GM23248 (cell line): ENCODE measurements at places on chromosomes 6 and 20.

GRCh38 chr6:79372757-79373156 lies 138.3 kb upstream of the HMGN3 start:
- DNase-seq, result no peak

GRCh38 chr6:35402136-35402855 lies 49.8 kb upstream of the FANCE start:
- DNase-seq, result no peak

- DNase-seq, result no peak
Observed at GRCh38 chr6:74467533-74468215, 738.2 kb downstream of the COL12A1 start.

DNA sequence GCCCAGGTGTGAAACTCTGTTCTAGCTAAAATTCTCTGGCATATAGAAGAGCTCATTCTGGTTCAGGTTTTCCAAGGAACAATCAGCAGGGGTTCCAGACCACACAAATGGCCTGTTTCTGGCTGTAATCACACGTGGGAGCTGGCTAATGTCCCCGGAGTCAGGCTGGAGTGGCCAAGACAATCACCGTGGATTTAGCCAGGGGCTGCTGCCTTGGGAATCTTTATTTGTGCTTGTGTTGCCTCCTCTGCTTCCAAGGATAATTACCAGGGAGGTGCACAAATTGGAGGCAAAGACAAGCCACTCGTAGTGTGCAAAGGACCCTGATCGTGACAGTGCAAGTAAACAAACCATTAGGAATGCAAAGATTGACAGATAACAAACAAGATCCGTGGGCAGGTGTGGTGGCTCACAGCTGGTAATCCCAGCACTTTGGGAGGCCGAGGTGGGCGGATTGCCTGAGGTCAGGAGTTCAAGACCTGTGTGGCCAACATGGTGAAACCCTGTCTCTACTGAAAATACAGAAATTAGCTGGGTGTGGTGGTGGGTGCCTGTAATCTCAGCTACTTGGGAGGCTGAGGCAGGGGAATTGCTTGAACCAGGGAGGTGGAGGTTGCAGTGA lies 77.3 kb downstream of the KCNB1 start:
- DNase-seq, result no peak

DNA sequence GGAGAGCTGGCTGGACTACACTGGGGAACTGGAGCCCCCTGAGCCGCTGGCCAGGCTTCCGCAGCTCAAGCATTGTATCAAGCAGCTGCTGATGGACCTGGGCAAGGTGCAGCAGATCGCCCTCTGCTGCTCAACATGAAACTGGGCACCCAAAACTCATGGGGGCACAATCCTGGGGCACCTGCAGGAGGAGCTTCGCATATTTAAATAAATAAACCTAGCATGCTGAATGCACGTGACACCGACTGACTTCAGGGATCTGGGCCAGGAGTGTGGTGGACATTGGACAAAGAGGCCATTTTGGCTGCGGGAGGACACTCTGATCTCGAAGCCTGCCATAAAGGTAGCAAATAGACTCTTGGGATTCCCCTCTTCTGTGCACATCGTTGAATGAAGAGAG lies 6.8 kb downstream of the SCAND1 start:
- DNase-seq, result peak; percentile 45

DNA sequence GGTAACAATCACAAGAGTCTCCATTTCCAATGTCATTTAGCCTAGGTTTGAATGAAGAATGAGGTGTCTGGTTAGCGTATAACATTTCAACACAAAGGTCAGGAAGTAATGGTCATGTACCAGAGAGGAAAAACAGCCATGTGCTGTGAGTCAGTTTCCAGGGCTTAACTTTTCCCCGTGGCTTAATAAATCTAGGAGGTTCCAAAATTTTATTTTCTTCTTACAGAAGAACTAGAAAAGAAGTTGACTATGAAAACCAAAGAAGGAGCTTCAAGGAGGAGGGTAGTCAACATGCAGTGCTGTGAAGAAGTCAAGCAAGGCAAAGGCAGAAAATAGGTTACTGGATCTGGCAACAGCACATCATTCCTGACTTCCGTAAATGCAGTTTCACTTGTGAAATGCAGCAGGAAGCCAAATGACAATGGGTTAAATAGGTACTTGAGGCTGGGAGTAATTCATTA lies 8.4 kb upstream of the GABRR2 start:
- DNase-seq, result peak; percentile 12

DNA sequence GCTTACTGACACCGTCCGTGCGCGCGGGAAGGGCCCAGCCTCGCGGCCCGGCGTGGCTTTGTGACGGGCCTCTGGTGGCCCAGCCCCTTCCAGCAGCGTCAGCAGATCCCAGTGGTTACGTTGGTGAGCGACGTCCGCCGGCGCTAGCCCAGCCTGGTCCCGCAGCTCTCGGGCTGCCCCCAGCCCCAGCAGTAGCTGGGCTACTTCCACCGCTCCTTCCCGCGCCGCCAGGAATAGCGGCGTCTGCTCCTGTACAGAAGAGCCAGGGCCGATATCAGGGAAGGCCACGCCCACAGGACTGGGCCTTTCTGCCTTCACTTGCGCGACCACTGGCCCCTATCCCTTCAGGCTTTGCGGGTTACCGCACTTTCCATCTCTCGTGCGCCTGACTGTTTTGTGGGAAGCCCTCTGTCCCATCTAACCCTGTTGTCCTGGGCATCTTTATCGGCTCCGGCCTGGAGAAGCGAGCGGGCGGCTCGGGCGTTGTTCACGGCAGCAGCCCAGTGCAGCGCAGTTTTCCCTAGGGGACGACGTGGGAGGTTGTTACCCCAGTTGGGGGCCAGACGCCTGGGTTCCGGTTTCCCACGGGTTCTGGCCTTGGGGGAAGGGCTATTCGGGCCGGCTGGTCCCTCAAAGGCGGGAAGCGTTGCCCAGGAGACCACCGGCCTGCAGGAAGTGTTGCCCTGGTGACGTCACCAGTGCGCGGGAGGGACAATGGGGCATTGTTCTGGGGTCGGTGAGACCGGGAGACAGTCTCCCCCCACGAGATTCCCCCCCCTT lies 3.6 kb upstream of the GPSM3 start:
- peak; percentile 89 for DNase-seq

DNA sequence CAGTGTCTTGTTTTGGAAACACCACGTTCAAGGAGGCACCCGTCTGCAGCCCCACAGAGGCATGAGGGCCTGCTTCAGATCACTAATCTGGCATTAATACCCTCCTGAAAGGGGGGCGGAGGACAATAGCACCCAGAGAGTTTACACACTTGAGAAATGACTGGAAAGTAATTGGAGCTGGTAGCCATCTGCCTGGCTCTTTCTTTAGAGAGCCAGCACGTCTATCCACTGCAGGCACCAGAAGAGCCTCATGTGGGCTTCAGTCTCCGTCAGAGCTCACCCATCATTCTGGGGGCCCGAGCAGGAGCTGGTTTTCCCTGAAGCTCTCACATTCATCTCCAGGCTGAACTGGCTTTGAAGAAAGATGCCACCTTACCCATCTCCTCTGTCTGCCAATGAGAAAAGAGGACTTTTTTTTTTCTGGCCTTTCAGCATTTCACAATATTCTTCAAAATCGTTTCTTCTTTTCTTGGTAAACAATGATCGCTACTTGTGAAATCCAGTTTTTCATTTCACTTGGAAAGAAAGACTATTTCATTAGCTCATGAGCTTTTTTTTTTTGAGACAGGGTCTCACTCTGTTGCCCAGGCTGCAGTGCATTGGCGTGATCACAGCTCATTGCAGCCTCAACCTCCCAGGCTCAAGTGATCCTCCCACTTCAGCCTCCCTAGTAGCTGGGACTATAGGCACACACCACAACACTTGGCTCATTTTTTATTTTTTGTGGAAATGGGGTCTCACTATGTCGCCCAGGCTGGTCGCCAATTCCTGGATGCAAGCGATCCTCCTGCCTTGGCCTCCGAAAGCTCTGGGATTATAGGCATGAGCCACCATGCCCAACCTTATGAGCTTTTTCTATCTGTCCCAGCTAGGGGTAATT lies 124.7 kb upstream of the ZNF217 start:
- no peak for DNase-seq

DNA sequence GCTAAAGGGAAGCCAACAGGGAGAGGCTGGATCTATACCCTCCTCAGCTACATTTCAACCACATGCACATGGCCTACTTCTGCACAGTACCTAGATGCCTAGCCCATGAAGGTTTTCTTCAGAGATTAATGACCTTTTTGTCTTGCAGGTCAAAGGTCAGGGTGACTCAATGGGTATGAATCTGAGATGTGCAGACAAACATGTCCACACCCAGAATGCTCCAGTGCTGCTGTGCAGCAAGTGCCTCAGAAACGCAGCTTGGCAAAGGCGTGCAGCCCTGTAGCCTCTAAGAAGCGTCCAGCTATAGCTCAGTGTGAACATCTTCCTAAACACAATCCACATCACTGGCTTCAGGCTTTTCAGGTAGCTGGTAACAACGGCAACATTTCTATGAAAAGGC lies 24.4 kb downstream of the MAP1LC3A start:
- peak; percentile 33 for DNase-seq

DNA sequence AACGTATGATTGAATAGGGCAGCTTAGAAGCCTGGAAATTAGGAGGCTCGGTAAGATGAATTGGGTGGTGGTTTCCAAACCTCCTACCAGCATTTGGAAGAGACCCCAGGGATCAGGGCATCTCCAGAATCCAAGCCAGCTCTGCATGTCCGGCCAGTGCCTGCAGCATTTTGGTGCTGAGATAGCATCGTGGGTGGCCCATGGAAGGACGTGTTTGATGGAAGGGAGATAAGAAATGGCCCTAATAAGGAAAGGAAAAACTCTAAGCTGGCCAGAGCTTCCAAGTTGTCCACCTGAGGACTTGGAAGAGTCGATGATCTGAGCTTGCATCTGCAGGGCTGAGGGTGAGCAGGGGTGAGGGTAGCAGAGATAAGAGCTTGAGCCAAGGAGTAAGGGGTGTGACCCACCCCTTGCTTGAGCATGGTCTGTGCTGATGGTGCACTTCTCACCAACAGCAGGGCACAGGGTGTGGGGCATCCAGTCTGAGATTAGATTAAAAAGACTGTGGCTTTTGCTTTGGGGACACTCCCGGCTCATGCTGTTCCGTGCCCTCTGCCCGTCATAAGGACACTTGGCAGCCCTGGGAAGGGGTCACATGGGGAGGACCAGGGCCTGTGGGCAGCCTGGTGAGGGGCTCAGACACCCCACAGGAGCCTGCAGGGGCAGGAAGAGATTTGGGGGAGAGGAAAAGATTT lies 213.2 kb downstream of the ERMARD start:
- no peak for DNase-seq

- no peak for DNase-seq
Observed at GRCh38 chr20:16158090-16158975, 414.9 kb downstream of the KIF16B start.

DNA sequence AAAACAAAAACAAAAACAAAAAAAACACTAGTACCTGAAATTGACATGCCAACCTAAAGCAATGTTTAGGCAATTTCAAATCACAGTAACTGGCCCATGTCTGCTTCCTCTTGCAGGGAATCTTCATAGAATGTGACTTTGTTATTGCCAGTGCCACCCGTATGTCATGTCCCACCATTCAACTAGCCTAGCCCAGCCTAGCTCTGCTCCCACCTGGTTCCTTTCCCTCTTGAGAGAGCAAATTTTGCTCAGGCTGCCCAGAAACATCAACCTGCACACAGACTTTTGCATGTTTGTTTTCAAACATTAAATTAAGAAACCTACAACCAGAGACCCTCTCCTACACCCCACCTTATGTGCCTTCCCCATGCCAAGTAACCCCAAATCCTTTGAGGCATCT lies 124.8 kb upstream of the SLC2A12 start:
- DNase-seq, result no peak
